ENCODE measurements at places on chromosomes 16 and 17.

GRCh38 chr17:6061290-6061689, 8.9 kb upstream of the WSCD1 start:
- no peak for DNase-seq

DNA sequence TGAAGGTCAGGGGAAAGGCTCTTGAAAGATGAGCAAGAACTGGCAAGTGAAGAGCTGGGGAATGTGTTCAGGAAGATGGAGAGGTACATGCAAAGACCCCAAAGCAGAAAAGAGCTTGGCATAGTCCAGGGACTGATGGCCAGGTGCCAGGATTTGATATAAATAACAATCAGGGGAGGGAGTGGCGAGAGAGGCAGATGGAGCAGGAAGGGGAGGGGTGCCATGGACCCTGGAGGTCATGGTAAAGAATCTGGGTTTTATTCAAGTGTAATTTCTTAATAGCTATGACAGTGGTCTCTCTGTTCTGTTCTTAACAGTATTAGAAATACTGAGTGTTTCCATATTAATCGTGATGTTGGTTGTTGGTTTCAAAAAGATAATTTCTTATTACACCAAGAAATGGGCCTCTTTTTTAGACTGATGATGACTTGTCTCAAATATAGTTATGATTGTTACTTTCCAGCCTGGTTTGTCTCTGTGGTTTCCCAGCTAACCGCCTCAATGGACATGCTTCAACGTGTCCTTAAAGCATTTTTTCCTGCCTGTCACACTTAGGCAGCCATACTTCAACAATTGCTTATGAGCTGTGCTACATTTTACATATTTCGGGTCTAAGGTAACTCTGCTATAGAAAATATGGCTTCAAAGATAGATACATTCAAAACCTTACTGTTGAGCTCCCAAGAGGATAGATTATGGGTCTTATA, 49.4 kb downstream of the MYH10 start:
- DNase-seq = no peak

DNA sequence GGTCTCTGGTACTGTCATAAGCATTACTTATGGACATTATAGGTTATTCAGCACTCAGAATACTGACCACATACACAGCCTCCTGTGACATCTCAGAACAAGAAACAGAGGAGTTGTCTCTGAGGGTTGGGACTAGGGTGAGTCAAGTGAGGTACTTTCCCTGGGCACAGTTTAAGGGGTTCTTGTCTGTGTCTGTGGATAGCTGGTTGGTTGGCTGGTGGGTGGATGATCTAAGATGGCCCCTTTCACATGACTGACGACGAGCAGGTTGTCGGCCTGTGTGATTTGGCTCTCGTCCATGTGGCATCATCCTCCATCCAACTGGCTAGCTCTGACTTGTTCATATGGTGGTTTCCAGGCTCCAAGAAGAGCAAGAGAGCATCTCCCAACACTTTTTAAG, 163.9 kb downstream of the PRKCB start:
- no peak for DNase-seq

DNA sequence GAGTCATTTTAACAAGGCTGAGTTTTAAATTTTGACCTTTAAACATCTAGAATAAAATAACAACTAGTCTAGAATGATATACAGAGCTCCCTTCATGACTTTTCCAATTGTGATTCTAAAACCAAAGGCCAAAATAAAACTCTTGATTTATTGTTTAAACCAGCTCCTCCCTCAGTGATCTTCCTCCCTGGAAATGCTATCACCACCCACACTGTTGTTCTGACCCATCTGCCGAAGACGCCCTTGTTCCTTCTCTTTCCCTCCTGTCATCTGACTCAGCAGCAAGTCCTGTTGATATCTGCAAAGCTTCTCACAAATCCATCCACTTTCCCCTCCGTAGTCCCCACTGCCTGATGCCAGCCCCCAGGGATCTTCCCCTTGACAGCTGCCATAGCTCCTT, 231.6 kb upstream of the DYNLRB2 start:
- DNase-seq = no peak

- no peak for DNase-seq
Measured at GRCh38 chr17:59607061-59607460, 12.6 kb upstream of the CLTC start.

DNA sequence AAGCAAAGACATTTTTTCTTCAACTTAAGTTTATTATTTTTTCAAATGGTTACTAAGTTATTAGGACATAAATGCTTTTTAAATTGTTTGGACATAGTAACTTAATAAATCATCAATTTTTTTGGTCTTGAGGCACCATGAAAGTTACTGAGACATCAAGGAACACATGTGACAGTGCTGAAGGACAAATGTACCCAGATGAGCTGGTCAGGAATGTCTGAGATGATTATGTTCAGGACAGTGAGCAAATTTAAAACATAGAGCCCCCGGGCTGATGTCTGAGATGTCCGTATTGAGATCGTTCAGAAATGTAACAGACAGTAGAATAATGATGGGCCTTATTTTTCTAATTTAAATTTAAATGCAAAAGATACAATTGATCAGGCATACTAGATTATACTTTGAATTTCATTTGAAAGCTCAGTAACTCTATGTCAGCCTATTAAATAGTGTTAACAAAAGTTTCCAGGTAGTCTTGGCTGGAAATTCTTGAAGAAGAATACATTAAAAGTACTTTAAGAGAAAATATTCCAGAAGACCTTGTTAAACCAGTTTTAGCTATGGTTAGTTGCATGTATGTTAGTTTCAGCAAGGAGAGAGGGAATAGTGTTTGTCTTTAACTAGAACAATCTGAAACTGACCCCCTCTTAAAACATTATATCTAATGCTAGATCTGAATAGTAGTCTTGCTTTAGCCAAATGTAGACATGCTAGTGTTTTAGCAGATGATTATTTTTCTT, 36.4 kb downstream of the SEC14L1 start:
- no peak for DNase-seq

GRCh38 chr17:3890082-3890877, 2.6 kb downstream of the CAMKK1 start:
- DNase-seq = no peak

DNA sequence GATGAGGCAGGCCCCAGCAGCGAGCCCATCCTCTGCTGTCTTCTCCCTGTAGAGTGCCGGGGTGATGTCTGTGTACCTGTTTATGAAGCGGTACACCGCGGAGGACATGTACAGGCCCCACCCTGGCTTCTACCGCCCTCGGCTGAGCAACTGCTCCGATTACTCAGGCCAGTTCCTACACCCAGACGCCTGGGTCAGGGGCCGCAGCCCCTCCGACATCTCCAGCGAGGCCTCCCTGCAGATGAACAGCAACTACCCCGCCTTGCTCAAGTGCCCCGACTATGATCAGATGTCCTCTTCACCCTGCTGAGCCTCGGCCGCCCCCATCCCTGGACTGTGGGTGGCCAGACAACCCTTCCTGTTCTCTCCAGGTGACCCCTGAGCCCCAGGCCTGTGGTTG, 50.0 kb downstream of the CACNG5 start:
- DNase-seq = no peak

DNA sequence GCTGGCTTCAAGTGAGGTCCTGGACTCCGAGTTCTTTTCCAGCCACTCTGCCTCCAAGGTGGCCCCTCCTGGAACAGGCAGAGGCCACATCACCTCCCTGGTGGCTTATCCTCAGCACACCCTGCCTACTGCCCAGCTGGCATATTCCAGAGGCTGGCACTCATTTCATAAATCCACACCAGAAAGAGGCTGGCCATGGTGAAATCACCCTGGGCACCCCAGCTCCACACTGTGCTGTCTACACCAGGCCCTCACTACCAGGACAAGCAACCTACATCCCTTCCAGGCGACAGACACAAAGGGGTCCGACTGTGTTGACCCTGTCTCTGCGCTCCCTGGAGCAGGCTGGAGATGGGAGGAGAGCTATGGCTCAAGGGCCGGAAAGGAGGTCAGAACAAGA, 100.2 kb downstream of the C16orf78 start:
- DNase-seq = no peak

GRCh38 chr17:6548578-6549330, 7.6 kb downstream of the PITPNM3 start:
- peak; percentile 62 for DNase-seq

DNA sequence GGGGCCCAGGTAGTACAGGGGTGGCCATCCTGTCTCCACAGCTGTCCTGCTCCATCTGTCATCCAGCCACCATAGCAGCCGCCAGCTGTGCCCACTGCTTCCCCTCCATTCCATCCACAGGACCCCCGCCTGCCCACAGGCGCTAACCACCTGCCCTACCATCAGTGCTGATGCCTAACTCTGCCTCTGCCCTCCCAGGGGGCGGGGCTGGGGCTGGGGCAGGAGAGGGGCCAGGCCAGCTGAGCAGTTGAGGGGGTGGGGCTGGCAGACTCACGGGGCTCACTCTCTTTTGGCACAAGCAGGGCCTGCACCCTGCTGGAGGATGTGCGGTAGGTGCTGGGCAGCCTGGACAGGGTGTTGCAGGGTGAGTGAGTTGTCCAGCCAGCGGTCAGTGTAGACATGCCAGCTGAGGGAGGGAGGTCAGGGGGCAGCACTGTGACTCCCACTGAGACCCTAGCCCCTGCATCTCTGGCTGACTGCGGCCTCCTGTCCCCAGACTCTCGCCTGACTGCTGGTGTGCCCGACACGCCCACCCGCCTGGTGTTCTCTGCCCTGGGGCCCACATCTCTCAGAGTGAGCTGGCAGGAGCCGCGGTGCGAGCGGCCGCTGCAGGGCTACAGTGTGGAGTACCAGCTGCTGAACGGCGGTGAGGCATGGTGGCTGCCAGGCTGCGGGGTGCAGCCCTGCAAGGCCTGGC, 9.6 kb downstream of the GALK1 start:
- DNase-seq = no peak

GRCh38 chr16:57377080-57377841, 5.0 kb downstream of the CX3CL1 start:
- no peak for DNase-seq

DNA sequence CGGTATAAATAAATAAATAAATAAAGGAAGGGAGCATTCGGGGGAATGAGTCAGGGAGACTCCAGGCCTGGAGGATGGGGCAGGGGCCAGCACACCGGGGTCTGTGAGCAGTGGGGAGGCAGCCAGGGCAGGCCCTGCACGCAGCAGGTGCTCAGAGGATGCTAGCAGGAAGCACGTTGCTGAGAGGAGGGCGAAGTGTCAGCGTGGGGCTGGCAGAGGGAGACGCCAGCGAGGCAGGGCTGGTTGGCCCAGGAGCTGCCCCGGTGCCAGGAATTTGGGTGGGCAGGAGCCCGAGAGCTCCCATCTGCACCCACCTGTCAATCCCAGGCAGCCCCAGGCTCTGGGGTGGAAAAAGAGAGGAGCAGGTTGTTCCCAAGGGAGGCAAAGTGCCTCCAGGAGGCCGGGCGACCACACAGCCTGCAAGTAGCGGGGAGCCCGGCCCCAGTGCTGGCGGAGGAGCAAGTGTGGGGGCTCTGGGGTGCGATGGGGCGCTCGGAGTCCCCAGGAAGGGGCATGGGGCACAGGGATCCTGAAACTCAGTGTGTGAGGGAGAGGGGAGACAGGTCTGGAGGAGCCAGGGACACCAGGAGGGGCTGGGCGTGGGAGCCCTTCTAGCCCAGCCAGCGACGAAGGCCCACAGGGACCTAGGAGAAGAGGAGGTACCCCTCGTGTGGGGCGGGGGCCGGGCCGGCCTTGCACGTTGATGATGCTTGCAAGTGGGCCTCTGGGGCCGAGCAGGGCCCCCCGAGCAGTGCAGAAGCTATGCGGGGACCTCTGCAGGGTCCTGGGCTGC, 28.0 kb downstream of the SOX8 start:
- no peak for DNase-seq

- no peak for DNase-seq
Measured at GRCh38 chr17:79242393-79242792, 167.8 kb downstream of the ENGASE start.

DNA sequence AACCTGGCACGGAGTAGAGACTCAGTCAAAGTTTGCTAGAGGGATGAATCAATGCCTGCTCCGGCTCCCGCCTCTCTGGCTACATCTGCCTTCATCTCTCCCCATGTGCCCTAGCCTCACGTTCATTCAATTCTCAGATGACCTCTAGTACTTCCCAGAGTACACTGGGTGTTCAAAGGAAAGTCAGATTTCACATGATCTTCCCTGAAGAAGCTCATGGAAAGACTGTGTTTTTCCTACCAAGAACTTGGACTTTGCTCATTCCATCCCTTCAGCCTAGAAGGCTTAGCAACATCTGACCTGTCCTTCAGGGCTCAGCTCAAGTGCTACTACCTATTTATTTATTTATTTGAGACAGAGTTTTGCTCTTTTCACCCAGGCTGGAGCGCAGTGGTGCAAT, 11.1 kb upstream of the TNK1 start:
- no peak for DNase-seq

GRCh38 chr16:78075800-78076199, 23.7 kb upstream of the WWOX start:
- no peak for DNase-seq

- DNase-seq = no peak
Measured at GRCh38 chr16:55565086-55565485, 1.4 kb upstream of the CAPNS2 start.

- DNase-seq = no peak
Measured at GRCh38 chr16:49726155-49726554, 129.8 kb downstream of the ZNF423 start.

DNA sequence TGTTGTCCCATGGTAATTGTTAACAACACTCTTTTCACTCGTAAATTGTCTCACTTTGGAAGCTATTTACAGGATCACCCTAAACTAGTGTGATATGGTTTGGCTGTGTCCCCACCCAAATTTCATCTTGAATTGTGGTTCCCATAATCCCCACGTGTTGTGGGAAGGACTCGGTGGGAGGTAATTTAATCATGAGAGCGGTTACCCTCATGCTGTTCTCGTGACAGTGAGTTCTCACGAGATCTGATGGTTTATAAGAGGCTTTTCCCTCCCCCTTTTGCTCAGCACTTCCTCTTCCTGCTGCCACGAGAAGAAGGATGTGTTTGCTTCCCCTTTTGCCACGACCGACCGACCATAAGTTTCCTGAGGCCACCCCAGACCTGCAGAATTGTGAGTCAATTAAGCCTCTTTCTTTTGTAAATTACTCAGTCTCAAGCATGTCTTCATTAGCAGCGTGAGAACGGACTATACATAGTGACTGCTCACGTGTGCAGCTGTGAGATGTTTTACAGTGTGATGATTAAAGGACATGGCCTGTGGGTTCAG, 34.4 kb downstream of the DNAH3 start:
- DNase-seq = no peak

DNA sequence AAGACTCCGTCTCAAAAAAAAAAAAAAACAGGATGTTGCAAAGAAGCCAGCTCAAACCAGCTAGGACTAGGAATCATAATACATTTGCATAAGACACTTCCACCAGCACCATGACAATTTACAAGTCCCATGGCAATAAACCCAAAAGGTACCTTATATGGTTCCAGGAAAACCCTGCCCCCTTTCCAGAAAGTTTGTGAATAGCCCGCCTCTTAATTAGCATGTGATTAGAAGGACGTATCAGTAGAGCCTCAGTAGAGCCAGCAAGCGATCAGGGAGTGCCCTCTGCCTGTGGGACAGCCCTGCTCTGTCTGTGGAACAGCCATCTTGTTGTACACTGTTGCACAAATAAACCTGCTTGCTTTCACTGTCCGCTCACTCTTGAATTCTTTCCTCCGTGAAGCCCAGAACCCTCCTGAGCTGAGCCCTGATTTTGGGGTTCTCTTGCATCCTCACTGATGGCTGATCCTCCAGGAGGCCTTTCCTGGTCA, 14.0 kb downstream of the NUPR1 start:
- peak; percentile 25 for DNase-seq

Data from activated naive CD4-positive, alpha-beta T cell treated with anti-CD3 and anti-CD28 coated beads, Interleukin-2, amount 10 ng/mL, durations not matched to agents 7 days and 5 days (primary cell).